ENCODE measurements at places on chromosomes 5 and 9. TPM values are rescaled to one million over a fixed set of nuclear protein-coding genes. Genes with fewer than 3 reads are reported as not detected.
A peak's percentile ranks its signal among the peaks of the same experiment; 100 is the strongest.

- no peak for DNase-seq
Observed at GRCh38 chr9:137305060-137305797, 3.2 kb upstream of the NRARP start.

- DNase-seq = no peak
Observed at GRCh38 chr9:127393645-127394044, 3.3 kb upstream of the SLC2A8 start.

- no peak for DNase-seq
Observed at GRCh38 chr5:153745778-153746395, 255.4 kb downstream of the GRIA1 start.

DNA sequence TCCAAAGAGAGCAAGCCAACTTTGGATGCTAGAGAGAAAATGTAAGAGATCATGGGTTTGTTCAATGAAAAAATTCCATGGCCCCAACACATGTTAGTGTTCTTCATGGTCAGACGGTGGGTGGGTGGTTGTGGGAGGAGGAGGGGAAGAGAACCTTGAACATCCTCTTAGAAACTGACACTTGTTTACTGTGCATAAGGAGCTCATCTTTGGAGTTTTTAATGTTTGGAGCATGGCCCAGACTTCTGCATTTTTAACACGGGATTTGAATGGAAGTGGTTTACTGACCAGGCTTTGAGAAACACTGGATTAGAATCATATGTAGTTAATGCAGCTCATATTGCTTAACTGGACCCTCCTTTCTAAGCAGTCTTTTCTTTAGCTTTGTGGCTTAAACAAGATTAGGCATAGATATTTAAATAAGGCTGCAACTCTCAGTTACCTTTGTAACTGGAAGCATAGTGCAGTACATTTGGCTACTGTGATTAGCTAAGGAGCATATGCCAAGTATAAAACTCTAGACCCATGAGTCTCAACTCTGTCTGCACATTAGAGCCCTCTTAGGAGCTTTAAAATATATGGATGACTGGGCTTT, 60.1 kb downstream of the FOCAD start:
- no peak for DNase-seq

The MORN5 gene
- not detected for total RNA-seq

DNA sequence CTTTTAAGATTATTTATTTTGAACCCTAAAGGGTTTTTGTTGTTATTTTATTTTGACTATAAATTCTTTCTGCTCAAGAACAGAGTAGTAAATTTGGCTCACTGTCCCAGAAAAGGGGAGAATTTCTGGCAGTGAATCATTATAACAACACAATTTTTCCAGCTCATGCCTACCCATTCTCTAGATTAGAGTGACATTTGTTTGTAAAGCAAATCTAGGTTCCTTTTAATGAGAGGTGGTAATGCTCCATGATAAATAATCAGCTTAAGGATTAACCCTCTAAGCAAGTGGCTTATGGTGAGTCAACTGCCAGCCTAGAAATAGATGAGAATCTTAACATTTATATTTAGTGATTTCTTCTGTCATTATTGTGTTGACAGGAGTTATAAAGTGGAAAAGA, 409.2 kb downstream of the NFIB start:
- no peak for DNase-seq

The CERCAM gene
- 25.0 TPM for total RNA-seq

GRCh38 chr9:111959468-111960359, 63.1 kb downstream of the UGCG start:
- no peak for DNase-seq

DNA sequence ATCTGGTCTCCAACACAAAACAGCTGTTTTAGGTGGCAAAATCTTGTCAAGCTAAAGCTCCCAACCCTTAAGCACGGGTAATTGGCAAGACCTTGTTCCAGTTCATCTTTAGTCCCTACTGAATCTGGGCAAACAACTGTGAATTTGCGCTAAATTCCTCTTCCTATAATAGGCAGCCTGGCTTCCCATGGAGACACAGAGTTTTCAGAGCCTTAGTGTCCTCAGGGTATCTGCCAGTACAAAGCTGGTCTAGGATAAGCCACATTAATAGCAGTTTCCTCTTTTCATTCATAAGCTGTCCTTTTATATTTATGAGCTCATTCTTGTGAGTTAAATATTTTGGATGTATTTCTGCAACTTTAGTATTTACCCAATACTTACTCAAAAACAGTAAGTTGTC, 59.5 kb downstream of the FGF10 start:
- no peak for DNase-seq

The SLC2A8 gene
- total RNA-seq = 38.2 TPM

DNA sequence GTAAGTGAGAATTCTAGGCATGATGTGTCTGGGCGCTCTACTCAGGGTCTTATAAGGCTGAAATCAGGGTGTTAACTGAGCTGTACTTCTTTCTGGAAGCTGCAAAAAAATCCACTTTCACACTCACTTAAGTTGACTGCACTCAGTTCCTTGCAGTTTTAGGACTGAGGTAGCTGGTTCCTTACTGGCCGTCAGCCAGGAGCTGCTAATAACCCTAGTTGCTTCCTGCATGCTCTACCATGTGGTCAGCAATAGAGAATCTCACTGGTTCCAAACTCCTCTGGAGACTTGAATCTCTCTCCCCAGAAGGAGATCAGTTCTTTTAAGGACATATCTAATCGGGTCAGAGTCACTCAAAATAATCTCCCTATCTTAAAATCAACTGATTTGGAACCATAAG, 911.2 kb downstream of the EFNA5 start:
- DNase-seq = peak; percentile 65

GRCh38 chr5:133265720-133266526, 214.1 kb downstream of the HSPA4 start:
- no peak for DNase-seq

DNA sequence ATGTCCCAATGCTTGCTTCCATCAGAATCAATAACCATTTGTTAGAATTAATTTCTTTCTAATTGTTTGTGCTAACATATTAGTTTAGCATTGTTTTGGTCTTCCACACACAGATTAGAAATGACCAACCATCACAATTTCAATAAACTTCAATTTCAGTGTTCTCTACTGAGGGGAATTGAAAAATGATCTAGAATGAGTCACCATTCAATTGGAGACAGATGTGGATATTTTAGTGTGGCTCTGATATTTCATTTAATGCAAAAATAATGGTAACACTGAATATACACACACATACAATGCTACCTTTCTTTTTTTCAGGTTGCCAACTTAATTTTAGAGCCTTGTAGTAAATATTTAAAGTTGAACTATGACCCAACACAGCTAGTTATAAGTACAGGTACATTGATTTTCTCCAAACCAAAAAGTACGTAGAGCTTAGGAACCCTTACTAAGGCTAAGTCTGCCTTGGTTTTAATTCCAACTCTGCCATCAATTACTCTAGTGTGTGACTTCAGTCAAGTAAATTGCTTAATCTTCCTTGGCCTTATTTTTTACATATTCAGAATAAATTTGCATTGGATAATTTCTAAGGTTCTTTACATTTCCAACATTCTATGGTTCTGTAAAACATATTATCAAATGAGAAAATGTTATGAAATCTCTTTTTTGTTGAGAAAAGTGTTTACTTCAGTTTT, 143.9 kb downstream of the DMRTA1 start:
- DNase-seq = no peak

DNA sequence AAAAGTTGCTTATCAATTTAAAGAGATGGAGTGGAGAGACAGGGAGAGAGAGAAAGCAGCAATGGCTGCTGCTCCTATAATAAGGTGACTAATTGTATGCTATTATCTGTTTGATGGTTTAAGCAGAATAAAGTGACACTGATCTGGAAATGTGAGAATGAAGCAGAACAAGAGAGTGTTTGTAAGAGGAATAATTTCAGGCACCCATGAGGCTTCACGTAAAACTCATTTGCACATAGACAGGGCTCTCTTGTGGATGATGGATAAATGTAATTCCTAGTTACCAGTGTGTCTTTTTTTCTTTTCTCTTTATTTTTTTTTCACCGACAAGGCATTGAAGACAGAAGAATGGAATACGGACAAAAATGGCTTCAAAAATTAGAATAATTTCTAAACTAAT, 228.8 kb upstream of the TYRP1 start:
- no peak for DNase-seq
